ENCODE measurements at places on chromosomes 5 and 9.

- peak; percentile 85 for DNase-seq
These were observed 932.0 kb downstream of the TLE4 start for GRCh38 chr9:80503671-80504281.

DNA sequence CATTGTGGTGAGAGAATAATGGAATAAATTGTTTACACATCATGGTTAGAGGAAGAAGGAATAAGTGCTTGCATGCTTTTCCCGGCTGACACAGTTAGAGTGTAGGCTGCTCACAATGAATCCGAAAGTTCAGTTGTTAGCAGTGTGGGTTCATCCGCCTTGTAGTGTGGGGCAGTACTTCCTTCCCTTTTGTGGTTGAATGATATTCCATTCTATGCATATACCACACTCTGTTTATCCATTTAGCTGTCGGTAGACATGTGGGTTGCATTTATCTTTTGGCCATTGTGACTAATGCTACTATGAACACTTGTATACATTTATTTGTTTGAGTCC lies 84.0 kb downstream of the COL5A1 start:
- DNase-seq: no peak

GRCh38 chr5:99248066-99248465 lies 319.3 kb upstream of the CHD1 start:
- DNase-seq: no peak

GRCh38 chr9:72537011-72537545 lies 15.7 kb downstream of the TMC1 start:
- DNase-seq: no peak
